ENCODE measurements at places on chromosomes 2 and 18.

DNA sequence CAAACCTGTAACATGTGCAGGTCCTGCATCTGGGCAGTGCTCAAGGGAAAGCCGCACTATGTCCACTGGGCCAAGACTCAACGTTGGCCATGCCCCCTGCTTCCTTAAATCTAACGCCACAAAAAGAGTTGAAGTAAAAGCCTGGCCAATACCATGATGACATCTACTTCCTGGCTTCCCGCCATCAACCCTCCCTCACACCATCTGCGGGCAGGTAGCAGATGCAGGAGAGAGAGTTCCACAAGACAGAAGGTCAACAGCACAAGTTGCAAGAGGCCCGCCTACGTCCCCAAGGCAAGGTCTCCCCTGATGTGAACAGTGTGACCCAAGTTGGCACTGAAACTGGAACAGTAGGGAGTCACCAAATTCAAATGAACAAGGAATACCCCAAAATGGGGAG, 48.4 kb downstream of the ABCG8 start:
- DNase-seq = no peak

- DNase-seq = no peak
These were observed 82.3 kb downstream of the MYO1B start for GRCh38 chr2:191327484-191327883.

DNA sequence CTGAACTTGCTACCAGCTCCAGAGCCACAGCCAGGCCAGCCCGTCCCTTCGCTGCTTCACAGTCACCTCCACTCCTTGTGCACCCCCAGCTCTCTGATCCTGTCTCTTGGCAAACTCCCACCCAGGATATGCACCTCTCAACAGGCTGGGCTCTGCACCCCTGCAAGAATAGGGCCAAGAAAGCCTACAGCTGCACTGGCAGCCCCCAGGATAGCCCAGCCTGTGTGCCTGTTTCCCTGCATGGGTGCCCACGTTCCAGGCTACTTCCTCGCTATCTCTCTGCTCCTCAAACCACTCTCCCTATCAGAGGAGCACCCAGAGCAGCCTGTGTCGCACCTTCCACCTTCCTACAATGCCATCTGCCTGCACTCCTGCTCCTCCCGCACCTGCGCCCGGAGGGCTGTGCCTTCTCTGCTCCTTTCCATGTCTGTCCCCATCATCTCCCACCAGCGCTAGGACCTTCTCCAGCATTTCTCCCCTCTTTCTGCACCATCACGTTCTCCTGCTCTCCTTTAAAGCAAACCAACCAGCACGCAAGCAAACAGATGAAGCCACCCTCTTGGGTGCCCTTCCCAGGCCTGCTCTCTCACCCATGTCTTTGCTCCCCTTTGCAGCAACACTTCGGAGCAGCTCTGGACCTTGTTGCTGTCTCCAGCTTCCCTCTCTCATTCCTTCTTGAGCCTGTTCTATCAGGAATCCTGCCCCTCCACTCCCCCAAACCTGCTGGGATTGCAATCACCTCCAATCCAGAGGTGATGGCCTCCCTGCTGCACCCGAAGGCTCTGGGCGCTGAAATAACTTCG, 313.2 kb upstream of the HS6ST1 start:
- DNase-seq = no peak

- no peak for DNase-seq
These were observed 5.3 kb upstream of the PXDN start for GRCh38 chr2:1749489-1750119.

- no peak for DNase-seq
These were observed 39.0 kb downstream of the TGFA start for GRCh38 chr2:70514612-70515055.

DNA sequence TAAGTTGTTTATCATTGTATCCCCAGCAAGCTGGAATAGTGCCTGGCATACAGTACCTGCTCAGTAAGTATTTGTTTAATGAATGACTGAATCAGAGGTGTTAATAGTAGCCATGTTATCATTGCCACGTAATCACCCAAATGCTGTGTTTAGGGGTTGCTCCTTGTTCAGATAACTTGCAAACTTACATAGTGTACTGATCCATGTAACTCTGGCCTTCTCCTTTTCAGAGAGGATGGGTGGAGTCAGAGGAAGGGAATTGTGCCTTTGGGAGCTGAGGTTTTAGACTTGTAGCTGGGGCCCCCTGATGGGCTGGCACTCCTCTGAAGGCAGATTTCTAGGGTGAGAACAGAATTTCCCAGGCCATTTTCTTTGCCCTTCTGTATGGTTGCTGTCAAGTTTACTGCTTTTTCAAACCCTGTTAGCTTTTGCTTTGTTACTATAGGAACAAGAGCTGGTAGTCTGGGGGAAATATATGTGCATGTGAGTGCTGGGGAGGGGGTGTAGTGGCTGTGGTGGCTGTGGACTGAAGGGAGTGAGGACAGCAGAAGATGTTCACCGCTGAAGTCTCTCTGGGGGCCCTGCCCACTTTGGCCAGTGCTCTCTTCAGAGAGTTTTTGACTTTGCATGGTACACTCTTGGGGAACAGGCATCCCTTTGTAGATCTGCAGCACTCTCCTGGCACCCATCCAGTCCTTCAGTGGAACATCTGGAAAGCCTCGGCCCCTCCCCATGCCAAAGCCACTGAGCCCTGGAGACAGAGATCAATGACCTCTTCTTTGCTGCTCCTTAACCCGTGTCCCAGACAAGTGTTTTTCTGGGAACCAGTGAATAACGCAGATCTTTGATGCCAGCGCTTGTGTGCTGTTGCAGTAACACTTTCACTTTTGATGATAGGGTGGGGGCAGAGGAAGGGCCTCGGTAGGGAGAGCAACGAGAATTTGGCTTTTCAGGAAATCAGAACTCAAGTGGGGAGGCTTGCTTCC, 209.0 kb downstream of the PRKCE start:
- DNase-seq = peak; percentile 22

DNA sequence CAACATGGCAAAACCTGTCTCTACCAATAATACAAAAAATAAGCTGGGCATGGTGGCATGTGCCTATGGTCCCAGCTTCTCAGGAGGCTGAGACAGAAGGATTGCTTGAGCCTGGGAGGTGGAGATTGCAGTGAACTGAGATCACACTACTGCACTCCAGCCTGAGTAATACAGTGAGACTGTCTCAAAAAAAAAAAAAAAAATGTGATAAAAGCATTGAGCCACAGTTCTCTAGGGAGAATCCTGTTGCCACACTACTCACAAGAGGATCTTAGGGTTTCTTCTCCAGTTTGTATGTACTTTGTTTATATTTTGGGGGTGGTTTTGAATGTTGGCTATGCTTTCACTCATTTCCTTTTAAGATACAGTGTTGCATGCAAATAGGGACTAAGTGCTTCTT, 62.0 kb downstream of the TMEM185B start:
- DNase-seq = no peak

DNA sequence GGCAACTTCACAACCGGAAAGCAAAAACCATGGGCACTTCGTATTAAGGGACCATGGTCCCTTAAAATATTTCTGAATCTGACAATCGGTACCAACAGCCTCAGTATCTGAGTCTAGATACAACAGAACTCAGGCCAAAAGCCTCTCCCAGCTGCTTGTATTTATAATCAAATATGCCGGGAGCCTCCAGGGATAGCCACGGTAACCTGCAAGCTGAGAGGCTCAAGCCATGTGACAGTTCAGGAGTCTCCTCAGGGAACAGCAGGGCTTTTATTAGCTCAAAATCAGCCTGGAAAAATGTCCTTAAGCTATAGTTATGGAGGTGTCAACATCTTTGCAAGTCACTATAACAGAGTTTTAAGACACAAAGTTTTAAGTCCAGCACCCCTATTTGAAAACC, 352.8 kb upstream of the GYPC start:
- DNase-seq = no peak

GRCh38 chr2:59413751-59414570, 1139.5 kb downstream of the BCL11A start:
- no peak for DNase-seq

- DNase-seq = peak; percentile 3
These were observed 26.3 kb downstream of the MRPL35 start for GRCh38 chr2:86225581-86225980.

GRCh38 chr2:203599509-203599908, 64.4 kb upstream of the RAPH1 start:
- no peak for DNase-seq

- DNase-seq = no peak
These were observed 311.1 kb downstream of the NRXN1 start for GRCh38 chr2:50720697-50721315.

GRCh38 chr2:7225848-7226247, 308.6 kb downstream of the RNF144A start:
- no peak for DNase-seq

DNA sequence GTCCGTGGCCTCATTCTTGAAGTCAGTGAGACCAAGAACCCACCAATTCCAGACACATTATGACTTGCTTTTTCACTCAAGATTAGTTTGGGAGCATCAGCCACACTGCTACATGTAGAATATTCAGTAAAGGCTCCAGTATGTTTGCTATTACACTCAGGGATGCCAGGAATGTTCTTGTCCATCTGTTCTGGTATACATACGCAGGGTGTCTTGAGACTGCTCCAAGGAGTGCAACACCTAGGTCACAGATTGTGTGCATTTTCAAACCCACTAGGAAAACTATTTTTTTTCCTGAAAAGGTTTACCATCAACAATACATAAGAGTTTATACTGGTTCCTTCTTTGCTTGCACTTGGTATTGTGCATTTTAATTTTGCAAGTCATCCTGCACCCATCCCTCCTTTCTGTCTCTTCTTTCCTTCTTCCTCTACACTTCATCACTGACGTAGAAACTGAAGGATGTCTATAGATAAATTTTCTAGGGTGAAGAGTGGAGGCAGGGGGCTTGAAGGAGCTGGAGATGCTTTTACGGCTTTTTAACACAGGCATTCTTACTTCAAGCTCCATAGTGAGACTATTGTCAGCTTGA, 35.3 kb upstream of the MAP2 start:
- no peak for DNase-seq

- DNase-seq = peak; percentile 82
These were observed 11.6 kb downstream of the CD28 start for GRCh38 chr2:203718087-203718486.

DNA sequence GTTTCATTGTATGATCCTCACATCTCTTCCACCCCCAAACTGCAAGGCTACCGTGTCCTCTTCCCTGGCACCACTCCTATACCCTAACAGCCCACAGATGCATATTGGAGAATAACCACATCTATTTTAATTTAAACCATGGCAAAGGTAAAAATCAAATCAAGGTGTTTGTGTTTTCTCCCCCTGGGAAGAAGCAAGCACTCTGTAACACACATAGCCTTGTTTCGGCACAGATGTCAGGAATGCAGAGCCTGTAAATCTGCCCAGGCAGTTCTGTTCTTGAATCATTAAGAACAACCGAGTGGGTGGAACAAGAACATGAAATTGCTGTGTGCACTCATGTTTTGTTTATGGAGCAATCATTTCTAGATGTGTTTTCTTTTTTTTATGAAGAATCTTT, 6.8 kb upstream of the COX7A2L start:
- DNase-seq = no peak

DNA sequence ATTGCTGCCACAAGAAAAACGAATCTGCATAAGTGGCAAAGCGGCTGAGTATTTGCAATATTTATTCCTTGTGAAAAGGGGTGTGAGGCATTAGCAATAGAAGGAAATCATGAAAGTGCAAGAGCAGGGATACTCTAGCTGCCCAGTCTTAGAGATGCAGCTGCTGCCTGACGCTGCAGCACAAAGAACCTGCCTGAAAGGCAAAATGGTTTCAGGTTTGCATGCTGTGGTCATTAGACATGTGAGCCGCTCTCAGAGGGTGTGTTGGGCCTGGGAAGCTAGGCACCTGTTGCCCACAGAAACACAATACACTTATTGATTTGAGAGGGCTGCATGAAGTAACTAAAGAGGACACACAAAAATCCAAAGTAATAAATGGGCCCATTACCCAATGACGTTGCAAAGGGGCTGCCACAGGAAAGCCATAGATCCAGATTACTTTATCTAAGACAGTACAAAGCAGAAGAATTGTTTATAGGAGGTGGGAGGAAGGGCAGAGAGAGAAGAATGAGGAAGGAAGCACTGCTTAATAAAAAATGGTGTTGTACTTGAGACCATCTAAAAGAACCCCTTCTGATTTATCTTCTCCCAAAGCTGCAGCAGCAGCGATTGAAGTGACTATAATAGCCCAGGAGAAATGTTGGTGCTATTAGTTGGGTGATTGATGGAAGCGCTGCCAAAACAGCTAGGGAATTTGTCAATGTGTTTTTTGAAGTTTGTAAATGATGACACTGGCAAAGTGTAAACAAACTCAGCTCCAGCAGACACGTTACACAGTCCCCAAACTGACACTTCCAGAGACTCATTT, 492.4 kb upstream of the ACVR2A start:
- DNase-seq = no peak
